ENCODE measurements at places on chromosomes 6 and 20.

DNA sequence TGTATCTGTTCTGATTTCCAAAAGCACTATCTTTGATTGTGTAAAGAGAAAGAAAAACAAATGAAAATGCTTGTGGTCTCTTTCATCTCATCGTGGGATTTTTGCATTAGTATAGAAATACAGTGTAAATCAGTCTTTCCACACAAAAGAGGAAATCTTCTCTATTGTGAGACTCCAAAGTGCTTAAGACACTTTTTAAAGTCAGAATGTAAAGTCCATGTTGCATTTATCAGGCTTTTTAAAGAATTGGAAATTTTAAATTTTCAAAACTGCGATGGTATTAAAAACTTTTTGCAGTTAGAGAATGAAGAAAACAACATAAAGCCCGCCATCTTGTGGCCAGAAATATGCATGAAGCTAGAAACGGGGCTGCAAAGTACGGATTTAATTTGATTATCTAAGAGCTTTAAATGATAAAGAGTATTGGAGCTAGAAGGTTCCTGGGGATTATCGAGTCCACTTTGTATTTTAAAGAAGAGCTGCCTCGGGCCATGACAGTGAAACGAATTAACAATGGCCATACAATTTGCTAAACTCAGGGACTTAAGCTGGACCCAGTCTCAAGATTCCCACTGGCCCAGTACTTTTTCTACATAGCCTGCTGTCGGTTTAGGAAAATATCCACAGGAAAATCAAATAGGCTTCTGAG lies 339.6 kb downstream of the ARHGAP18 start:
- peak; percentile 48 for DNase-seq

GRCh38 chr6:32375739-32376529 lies 4.2 kb upstream of the TSBP1 start:
- DNase-seq, result no peak

GRCh38 chr6:14337152-14337551 lies 219.6 kb downstream of the CD83 start:
- no peak for DNase-seq

GRCh38 chr6:20584100-20584731 lies 50.0 kb downstream of the CDKAL1 start:
- DNase-seq, result no peak

DNA sequence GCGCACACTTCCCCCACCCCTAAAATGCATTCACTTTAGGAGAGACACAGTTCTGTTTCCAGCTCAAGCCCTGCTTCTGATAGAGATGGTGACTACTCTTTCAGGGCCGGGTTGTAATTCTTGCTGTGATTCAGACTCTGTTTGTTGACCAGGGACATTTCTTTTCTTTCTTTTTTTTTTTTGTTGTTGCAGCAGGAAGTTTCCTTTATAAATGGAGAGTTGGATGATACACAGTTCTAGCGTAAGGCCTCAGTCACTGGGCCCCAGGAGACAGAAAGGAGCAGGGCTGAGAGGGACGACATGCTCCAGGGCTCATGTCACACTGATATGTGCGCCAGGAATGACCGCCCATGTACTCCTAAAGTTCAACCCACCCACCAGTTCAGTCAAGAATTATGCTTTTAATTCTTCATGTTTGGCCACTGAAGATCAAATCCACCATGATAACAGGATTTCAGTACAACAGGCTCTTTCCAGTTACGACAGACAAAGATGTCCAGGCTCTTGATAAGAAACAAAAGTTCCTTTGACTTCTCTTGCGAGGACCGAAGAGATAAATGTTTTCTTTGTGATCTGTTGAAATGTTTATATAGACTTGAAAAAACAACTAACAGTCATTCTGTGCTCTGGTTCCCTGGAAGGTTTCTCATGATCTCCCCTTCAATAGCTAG lies 142.5 kb downstream of the CD164 start:
- DNase-seq, result no peak

GRCh38 chr6:144493035-144493910 lies 208.1 kb downstream of the UTRN start:
- DNase-seq, result no peak
